ENCODE measurements at places on chromosomes 3 and 15.

- no peak overlapping the region for H3K4me3 ChIP-seq
- no peaks in the 10 kb centered on the region for H3K4me1 ChIP-seq
- no peak overlapping the region for H3K27ac ChIP-seq
- H3K27me3 ChIP-seq: no peaks in the 10 kb centered on the region
- no peaks in the 10 kb centered on the region for H3K36me3 ChIP-seq
- no peak for DNase-seq
Measured at GRCh38 chr3:158920371-158920770, 118.5 kb downstream of the MFSD1 start.

- H3K4me3 ChIP-seq: peak overlapping the region; percentile 76
- H3K4me1 ChIP-seq: no peaks in the 10 kb centered on the region
- H3K27me3 ChIP-seq: no peaks in the 10 kb centered on the region
- DNase-seq: peak; percentile 47
Measured at GRCh38 chr3:139935866-139936817, 1.2 kb downstream of the CLSTN2 start.

DNA sequence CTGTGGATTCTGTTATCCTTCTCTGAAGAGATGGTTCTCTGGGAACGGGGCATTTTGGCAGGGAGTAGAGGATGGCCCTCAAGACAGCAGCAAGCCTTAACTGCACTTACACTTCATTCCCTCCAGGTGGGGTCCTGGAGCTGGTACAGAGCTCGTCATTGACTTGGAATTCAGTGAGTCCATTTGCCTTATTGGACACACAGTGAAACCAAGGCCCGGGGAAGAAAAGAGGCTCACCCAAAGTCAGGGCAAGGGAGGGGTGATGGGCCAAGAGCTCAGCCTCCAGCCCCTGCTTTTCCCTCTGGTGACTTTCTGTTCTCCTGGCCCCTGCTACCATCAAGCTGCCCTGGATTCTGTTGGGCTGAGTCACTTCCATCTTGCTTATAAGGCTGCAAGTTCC, 125.6 kb downstream of the ETFA start:
- no peak for DNase-seq
- no peak overlapping the region for H3K4me3 ChIP-seq
- no peak overlapping the region for H3K27ac ChIP-seq
- no peaks in the 10 kb centered on the region for H3K27me3 ChIP-seq

GRCh38 chr3:39154280-39155021, 1.1 kb upstream of the CSRNP1 start:
- DNase-seq: peak; percentile 64
- H3K36me3 ChIP-seq: no peaks in the 10 kb centered on the region
- no peak overlapping the region for H3K4me3 ChIP-seq
- H3K27ac ChIP-seq: peak overlapping the region; percentile 96
- H3K4me1 ChIP-seq: peaks cover 9% of the 10 kb centered on the region

DNA sequence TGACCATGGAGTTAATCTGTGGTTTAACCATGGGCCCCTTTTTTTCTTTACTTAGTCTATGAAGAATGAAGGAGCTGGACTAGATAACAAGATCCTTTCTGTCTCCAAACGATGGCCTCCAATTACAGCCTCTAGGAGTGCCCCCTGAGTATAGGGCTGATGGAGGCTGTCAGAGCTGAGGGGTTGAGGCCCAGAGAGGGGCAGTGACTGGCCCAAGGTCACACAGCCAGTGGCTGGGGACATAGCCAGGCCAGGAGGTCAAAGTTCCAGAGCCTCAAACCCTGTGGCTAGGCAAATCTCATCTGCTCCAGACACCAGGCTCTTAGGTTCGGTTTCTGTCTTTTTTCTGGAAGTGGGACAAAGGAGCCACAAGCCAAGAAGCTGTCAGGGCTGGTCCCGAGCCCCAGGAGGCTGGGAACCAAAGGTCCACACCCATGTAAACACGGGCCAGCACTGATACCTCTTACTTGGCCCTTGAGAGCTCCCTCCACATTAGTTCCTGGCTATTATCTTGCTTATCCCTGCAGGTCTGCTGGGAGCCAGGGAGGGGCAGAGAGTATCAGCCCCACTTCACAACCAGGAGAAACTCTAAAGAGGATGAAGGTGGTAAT, 10.3 kb downstream of the RHOV start:
- no peak overlapping the region for H3K27ac ChIP-seq
- no peak overlapping the region for H3K4me3 ChIP-seq
- H3K4me1 ChIP-seq: no peaks in the 10 kb centered on the region
- DNase-seq: no peak
- no peaks in the 10 kb centered on the region for H3K36me3 ChIP-seq

Measured in uterus (tissue), 4 donors.